MV-4-11 (cell line): ENCODE measurements at places on chromosomes 4 and X.

- DNase-seq, result peak; percentile 91
Observed at GRCh38 chr4:88320780-88321373, 36.5 kb upstream of the PPM1K start.

DNA sequence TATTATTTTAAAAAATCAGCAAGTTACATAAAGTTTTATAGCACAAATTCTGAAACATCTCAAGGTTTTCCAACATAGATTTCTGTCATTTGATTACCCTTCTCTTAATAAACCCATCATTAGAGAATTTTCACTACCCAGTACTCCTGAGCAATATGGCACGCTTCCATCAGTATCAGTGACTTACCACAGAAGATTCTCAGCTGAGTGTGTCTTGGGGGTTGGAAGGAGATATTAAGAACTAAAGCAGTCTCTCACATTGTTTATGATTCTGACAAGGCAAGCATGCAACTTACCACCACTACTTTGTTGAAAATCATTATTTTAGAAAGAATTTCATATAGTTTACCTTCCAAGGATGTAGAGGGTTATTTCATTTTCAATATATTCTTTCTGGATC is 67.7 kb downstream of the INPP4B start:
- DNase-seq, result no peak

GRCh38 chrX:136204571-136204970 is 46.6 kb downstream of the MAP7D3 start:
- no peak for DNase-seq

DNA sequence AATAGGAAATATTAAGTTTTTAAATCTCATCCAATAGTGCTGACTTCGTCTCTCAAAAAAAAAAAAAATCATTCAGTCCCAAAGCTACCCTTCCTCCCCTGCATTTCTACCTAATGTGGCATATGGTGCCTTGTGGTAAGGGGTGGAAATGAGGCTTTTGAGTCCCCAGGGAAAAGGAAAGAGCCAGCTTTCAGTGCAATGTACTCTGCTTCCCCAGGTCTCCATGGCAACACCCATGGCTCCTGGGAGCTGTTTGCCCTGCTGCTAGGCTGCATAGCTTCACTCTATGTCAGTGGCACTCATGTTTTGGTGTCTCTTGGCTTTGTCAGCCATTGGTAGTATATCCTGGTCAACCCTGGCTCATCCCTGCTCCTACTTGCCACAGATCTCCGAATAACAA is 175.9 kb downstream of the SLC39A8 start:
- no peak for DNase-seq

DNA sequence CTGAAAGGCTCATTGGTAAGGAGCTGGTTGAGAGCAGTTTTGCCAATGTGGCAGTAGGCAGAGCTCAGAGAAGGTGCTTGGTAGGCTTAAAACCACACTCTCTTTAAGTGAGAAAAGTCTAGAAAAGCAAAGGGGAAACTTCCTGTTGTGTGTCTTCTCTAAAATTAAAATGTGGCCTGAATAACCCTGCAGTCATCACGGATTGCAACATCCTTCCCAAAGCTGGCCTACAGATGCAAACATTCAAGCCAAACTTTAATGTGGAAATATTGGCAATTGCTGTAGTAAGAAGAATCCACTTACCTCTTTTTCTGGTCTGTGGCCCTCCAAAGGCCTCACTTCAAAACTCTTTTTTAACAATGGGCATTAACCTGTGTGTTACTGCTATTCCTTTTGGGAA is 348.5 kb downstream of the OPHN1 start:
- peak; percentile 75 for DNase-seq

DNA sequence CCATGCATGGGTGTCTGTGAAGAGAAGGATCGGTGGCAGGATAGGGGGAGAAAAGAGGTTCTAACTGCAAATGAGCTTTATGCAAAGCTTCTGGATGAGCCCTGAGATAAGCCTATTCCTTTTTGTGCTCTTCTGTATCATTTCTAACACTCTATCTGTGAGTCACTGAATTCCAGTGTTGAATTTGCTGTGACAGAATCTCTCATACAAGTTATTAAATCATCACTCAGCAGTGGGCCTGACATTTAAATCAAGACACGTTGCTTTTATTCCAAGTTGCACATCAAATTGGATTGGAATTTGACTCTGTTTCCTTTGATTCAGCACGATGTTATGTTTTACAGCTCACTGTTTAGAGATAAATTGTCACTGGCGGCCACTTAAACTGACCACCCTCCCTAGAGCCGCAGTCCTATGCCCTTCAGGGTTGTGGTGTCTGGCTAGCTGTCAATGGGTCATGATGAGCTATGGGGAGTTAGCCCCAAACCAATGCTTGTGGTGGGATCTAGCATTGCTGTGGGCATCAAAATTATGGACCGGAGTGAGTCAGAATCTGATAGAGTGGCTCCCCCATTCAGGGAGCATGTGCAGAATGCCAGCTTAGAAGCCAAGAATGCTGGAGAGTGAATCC is 42.7 kb downstream of the LHFPL1 start:
- no peak for DNase-seq

DNA sequence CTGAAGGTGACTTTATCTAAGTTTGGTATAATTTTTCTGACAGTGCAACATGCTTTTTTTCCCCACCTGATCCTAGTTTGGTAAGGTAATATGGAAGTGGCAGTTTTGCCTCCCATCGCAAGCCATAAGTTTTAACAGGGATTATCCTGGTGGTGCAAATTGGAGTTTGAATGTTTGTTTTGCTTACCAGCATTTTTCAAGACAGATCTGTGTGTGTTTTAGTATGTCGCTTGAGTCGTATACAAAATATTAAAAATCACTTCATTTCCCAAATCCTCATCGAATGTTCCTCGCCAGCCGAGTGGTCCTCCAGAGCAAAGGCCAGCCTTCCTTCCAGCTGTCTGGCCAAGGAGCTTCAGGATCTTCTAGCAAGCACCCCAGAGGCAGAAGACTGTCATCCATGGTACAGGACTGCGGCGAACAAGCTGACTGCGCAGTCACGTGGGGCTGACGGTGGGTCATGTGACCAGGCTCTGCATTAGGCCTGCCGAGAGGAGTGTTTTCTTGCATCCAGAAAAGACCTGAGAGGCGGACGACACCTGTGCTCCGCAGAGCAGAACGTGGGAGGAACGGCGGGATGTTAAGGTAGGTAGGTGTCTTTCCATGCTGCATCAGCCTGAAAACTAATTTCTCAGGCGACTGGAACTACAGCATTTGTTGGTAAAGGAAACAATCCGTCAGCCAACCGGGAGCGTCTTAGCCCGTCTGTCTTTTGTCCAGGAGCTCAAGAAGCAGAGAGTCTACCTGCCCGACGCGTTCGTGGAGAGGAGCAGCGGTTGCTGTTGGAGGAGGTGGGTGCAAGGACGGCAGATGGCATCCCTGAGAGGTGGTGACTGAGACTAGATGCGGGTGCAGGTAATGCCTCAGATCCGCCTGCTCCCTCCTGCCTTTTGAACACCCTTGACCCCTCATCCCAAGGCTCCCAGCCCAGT is at the start of gene GPRASP3:
Gene GPRASP3 (plus strand): TSS at position 507 of the 932 bp plus-strand sequence. CDS start 28,253 bp downstream, outside the sequence.
- DNase-seq, result no peak
